ENCODE measurements at places on chromosomes 5 and 9.

DNA sequence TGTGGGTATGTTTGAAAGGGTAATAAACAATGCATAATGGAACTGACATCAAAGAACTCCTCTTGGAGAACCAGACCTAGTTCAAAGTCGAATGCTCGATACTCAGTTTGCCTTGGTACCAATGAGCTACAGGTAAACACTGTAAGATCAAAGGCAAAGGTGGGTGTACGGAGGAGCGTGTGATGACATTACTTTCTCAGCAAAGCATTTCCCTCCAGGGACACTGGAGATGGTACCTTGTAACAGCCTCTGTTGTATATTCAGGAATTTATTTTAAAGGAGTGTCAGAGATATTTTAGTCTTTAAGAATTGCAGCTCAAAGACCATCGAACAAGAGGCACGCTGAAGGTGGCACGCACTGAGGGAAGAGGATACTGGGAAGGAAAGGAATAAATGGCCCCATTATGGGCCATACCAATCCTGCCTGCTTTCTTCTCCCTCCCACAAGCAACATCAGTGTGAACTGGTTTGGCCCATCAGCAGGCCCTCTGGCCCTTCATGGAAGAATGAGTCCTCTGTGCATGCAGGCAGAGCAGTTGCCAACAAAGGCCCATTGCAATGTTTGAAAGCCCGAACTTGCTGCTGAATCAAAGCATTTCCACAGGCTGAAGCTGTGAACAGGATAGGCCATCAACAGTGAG, 410.2 kb downstream of the ACTL7B start:
- DNase-seq: no peak

GRCh38 chr5:125654392-125654791, 768.8 kb upstream of the GRAMD2B start:
- no peak for DNase-seq

DNA sequence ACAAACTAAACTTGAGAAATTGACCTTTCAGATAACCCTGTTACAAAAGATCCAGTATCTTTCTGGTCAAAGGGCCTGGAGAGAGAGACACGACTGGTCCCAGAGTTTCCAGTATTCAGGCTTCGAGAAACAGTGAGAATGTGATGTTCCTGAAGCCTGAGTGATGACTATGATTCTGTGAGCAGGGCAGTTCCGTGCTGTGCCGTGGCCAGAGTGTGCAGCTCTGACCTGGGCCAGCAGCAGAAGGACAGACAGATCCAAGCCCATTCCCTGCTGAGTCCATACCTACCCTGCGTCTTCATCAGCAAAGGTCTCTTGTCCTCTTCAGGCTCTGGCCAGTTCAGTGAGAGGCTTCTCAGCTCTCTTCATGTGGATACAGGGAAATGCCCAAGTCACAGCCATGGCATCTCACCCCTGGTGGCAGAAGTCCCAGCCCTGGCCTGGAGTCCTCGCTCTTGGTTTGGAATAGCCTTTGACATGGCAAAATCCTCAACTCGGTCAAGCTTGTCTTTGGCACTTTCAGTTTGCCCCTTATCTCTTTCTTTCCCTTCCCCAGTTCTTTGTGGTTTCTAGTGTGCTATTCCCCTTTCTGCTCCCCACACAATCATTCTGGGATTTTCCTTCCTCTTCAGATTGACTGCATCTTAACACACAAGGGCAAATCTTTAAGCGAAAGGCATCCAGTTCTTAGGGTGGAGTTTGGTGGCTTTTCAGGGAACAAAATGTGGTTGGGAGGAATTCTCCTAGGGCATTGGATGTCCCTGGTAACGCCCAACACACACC, 107.7 kb downstream of the LIFR start:
- DNase-seq: no peak

DNA sequence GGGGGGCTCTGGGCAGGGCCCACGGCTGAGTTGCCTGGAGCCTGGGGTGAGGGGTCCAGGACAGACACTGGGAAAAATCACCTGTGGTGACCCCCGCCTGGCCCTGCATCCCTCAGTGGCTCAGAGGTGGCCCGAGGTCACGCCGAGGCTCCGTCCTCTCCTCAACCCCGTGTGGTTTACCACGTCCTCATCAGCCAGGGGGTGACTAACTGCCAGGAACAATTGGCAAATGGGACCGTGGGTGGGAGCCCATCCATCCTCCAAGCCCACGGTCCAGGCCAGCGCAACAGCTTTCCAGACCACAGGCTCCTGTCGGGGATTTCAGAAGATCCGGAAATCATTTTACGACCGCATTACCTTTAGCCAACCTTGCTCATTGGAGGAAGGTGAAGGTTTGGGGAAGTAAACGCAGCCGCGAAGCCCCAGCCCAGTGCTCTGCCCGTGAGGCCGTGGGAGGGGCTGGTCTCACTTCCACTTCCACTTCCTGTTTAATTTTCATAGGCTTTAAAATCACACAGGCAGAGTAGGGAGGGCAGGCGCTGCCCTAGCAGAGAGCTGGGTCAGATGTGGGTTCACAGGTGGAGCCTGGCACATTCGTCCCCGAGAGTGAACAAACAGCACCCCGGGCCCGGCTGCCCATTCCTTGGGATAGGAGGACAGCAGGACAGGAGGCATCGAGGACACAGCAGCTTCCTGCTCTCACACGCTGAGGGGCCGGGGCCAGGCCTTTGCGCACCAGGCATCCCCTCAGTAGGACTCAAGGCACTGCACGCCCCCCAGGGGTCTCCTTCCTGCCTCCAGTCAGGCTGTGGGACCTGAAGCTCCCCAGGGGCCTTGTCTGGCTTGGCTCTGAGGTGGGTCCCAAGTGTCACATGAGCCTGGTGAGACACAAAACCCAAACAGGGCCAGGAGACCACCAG, 19.8 kb upstream of the SLC9A3 start:
- no peak for DNase-seq

GRCh38 chr9:98022447-98022846, 34.1 kb upstream of the NANS start:
- peak; percentile 85 for DNase-seq

DNA sequence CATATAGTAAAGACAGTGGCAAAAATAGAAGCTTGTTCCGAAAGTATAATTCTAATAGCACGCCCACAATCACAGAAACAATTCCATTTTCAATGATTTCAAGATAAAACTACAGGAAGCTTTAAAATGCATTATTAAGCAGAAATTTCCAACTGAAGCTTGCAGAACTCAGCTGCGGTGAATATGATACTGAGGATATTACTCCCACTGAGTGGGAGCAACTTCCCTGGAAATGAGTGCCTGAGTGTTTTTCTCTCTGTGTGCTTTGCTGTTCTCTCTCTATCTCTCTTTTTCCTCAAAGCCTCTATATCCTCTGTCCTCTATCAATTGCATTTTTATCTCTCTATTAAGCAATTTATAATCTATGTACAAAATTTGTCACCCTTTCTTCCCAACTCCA, 187.5 kb upstream of the PRDM9 start:
- DNase-seq: no peak

DNA sequence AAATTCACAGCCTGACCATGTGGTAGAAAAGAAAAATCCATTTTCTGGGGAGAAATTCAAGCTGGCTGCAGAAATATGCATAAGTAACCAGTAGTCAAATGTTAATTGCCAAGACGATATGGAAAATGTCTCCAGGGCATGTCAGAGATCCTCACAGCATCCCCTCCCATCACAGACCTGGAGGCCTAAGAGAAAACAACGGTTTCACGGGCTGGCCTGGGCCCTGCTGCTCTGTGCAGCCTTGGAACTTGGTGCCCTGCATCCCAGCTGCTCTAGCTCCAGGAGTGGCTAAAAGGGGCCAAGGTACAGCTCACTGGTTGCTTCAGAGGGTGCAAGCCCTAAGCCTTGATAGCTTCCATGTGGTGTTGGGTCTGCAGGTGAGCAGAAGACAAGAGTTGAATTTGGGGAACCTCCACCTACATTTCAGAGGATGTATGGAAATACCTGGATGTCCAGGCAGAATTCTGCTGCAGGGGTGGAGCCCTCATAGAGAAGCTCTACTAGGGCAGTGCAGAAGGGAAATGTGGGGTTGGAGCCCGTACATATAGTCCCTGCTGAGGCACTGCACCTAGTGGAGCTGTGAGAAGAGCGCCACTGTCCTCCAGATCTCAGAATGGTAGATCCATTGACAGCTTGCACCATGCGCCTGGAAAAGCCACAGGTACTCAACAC, 49.7 kb downstream of the PTBP3 start:
- DNase-seq: no peak

GRCh38 chr9:93911801-93912554, 43.2 kb downstream of the BARX1 start:
- no peak for DNase-seq

DNA sequence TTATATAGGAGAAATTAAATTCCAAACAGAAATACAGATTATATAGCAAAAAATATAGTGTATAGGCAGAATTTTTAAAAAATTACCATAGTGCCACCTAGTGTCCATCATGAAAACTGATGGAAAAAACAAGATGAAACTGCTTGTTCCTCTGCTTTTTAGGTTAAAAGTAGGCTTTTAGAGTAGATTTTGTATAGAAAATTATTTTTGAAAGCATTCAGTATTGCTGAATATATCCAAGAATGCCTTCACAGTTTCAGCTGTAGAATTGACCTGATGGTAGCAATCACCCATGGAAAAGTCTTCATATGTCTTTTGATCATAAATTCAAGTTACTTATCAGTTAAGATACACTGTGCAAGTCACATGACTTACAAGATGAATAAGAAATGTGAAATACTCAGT, 19.7 kb downstream of the RIOK2 start:
- peak; percentile 42 for DNase-seq

- DNase-seq: no peak
These were observed 263.4 kb upstream of the ACTBL2 start for GRCh38 chr5:57745700-57746651.

DNA sequence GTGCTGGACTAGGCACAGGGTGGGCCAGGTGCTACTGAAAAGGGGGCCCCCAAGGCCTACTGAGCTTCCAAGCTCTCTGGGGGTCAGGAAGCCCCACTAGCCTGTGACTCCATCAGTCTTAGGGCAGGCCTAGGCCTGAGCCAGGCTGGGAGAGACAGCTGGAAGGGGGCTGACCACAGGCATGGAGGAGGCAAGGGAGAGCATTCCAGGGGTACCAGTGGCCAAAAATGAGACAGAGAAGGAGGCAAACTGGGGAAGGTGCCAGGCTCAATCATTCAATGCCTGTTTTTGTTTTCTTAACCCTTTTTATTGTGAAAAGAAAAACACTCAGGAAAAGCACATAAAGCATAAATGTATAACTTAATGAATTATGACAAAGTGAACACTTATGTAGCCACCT, 26.2 kb upstream of the TCF7 start:
- peak; percentile 26 for DNase-seq

DNA sequence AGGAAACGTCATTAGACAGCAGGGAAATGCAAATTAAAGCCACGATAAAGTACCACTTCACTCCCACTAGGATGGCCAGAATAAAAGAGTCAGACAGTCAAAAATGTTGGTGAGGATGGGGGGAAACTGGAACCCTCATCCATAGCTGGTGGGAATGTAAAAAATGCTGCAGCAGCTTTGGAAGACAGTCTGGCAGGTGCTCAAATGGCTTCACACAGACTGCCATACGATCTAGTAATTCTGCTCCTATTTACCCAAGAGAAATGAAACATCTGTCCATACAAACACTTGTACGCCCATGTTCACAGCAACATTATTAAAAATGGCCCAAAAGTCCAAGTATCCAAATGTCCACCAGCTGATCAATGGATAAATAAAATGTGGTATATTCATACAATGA, 158.9 kb upstream of the PHYKPL start:
- no peak for DNase-seq

GRCh38 chr9:137743695-137744094, 124.9 kb downstream of the EHMT1 start:
- no peak for DNase-seq

- peak; percentile 88 for DNase-seq
These were observed 48.6 kb downstream of the UBAP1 start for GRCh38 chr9:34227445-34227844.

DNA sequence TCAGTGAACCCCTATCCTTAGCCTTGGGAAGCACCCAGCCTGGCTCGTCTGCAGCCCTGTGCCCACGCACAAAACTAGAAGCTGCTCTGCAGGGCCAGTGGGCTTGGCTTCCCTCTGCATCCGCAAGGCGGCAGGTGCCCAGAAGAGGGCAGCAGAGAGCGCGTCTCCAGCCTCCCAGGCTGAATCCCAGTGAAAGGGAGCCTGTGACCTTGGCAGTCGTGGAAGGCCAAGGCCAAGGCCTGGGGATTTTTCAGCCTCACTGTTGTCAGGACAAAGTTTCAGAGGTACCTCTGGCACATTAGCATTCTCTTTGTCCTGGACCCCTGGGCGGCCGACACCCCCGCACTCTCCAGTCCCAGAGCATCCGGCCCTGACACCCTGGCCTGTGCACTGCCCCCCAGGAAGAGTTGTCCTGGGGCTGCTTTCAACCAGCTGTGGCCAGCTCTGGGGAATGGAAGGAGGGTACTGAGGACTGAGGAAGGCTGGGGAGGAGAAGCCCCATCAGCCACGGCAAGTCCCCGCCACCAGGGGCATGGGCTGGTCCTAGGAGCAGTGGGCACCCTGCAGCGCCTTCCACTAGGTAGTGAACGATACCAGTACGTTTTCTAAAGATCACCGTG, 63.6 kb upstream of the IL17B start:
- peak; percentile 84 for DNase-seq

- no peak for DNase-seq
These were observed 176.8 kb upstream of the PAPPA start for GRCh38 chr9:115976781-115977180.

DNA sequence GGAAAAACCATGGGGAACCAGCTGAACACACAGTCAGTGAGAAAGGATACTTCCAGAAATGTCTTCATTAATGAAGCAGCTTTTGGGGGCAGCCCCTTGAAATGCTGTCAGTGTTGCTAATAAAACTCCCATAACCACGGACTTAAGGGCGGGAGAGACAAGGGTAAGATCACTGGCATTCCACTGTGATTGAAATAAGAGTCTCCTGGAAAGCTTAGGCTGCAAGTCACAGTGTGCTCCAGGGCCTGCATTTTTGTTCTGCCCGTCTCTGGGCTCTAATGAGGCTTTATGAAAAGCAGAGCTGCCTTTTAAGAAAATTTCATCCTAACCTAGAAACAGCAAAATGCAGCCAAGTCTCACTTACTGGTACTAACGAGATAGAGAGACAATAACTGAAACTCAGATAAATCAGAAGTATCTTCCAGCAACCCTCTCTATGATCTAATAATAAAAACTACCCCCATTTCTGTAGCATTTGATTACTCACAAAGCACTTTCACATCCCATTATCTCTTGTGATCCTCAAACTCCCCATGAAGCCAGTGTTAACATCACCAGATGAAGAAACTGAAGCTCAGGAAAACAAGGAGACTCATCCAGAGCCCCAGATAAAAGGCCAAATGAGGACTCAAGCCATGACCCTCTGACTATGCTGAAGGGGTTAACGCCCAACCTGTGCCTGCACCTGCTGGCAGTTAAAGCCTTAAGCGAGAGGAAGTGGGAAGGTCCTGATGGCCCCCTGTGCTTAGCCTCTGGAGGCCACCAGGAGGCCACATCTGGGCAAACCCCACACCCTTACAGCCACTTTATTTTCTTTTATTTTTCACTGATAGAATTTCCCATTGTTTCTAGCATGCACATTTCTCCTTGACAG, 37.5 kb downstream of the SPOCK1 start:
- no peak for DNase-seq

- DNase-seq: no peak
These were observed 66.8 kb downstream of the CD180 start for GRCh38 chr5:67129768-67130167.
